ENCODE measurements at places on chromosomes 3 and 15.

DNA sequence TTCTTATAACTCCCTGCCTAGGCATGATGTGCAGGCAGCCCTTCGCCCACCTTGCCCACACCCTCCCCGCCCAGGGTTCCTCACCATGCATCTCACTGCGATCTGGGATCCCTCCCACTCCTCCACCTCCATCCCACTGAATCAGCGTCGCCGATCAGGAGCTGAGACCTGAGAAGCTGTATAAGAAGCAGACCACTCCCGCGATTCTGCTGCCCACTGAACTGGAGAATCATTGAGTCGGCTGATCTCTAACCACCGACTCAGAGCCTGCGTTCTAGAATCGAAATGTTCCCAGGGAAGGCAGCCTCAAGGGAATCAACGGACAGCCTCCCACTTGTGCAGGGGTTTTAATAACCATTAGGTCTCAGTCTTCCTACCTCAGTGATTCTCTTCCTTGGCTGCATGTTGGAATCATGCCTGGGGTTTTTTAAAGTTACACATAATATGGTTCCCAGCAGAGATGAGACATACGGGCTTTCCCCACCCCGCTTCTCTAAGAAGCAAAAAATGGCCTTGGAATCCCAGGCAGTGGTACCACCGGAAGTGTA is 60.2 kb downstream of the TMEM44 start:
- DNase-seq: no peak

- DNase-seq: no peak
Observed at GRCh38 chr15:90665288-90666134, 51.6 kb upstream of the BLM start.

GRCh38 chr3:7843441-7843840 is 658.2 kb upstream of the LMCD1 start:
- DNase-seq: no peak

DNA sequence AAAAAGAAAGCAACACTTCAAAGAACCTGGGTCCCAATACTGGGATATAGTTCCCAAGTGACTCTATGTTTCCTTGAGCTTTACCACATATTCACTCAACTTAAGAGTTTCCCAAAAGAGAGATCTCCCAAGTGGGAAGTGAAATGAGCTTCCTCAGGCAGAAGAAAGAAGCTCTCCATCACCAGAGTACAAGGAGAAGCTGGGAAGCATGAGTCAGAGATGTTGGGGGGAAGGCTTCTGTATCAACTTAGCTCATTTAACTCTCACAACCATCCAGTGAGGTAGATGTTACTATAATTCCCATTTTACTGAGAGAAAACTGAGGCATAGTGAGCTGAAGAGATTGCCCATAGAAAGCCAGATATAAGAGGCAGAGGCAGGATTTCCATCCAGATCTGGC is 47.0 kb upstream of the TRIM42 start:
- no peak for DNase-seq

DNA sequence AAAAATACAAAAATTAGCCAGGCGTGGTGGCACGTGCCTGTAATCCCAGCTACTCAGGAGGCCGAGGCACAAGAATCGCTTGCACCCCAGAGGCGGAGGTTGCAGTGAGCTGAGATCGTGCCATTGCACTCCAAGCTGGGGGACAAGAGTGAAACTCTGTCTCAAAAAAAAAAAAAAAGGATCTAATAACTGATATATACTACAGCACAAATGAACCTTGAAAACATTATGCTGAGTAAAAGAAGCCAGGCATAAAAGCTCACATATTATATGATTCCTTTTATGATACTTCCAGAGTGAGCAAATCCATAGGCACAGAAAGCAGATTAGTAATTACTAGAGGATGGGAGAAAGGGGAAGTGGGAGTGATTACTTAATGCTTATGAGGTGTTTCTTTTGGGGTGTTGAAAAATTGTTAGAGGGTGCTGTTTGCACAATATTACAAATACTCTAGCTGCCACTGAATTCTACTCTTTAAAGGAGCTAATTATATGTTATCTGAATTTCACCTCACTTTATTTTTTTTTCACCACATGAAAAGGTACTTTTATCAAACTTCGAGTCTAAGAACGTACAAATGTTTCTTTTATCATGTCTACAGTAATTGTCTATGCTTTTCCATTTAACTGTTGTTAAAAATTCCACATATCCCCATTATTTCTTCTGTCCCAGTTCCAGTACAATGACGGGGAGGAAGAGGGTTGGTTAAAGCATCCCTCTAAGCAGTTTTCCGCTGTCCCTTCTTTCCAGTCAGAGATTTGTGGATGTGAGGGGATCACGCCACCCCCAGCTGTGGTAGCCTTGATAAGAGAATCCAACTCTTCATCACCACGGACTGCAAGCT is 77.7 kb upstream of the FAM174B start:
- DNase-seq: no peak

DNA sequence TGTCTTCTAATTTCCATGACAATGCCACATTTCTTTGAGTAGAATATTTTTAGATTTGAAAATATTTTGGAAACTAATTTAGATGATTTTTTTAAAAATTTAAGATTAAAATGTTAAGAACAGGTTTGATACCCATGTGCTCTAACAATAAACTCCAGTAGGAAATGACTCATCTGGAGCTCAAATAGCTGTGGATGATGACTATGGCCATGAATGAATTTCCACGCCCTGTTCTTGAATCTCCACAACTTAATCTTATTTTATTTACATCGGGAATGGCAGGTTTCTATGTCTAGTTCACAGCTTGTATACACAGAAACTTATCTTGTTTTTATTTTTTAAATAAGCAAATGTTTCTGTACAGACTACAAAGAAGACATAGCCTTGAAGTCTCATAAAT is 726.8 kb downstream of the NAALADL2 start:
- no peak for DNase-seq

GRCh38 chr3:138898301-138898700 is 48.6 kb downstream of the FOXL2 start:
- no peak for DNase-seq

DNA sequence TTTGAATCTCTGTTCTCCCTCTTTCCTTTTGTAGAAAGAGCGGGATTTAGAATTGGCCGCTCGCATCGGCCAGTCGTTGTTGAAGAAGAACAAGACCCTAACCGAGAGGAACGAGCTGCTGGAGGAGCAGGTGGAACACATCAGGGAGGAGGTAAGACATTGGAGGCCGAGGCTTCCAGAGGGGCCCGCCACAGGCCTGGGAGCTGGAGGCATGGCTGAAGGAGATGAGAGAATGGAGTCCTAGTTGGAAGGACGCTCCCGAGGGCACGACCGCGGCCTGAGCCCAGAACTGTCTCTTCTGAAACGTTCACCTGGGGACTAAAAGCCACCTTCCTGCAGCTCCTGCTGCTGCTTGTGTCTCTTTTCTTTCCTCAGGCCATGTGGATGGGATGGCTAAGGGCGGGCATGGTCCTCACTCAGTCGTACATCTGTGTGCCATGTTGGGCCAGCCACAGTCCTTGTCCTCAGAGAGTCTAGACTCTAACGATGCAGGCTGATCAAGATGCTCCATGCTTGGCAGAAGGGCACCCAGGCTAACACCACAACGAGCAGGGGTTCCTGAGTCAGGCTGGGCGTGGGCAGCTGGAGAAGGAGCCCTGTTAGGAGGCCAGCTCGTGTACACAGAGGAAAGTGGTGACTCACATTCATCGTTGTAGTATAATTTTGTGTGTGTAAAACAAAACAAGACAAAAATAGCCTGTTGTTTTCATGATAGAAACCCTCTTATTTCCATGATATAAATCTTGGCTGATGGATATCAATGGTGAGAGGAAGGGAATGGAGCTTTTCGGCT is 81.1 kb downstream of the CCK start:
- DNase-seq: no peak

DNA sequence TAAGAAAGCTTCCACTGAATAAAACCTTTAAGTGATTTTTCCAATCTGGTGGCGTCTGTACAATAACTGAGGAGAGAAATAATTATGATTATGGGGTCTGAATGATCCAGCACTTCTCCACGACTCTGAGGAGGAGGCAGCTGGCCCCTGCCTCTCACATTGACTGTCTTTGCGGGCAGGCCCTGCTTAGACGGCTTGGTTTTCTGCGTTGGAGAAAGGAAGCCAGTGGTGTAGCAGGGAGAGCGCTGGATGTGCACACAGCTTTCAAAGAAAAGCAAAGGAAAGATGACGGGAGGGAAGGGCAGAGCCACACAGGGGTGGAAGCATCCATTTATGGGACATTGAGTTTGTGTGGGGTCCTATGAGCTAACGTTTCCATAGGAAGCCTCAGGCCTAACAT is 62.5 kb downstream of the MGLL start:
- no peak for DNase-seq

GRCh38 chr3:168124291-168124690 is 28.6 kb upstream of the GOLIM4 start:
- no peak for DNase-seq

DNA sequence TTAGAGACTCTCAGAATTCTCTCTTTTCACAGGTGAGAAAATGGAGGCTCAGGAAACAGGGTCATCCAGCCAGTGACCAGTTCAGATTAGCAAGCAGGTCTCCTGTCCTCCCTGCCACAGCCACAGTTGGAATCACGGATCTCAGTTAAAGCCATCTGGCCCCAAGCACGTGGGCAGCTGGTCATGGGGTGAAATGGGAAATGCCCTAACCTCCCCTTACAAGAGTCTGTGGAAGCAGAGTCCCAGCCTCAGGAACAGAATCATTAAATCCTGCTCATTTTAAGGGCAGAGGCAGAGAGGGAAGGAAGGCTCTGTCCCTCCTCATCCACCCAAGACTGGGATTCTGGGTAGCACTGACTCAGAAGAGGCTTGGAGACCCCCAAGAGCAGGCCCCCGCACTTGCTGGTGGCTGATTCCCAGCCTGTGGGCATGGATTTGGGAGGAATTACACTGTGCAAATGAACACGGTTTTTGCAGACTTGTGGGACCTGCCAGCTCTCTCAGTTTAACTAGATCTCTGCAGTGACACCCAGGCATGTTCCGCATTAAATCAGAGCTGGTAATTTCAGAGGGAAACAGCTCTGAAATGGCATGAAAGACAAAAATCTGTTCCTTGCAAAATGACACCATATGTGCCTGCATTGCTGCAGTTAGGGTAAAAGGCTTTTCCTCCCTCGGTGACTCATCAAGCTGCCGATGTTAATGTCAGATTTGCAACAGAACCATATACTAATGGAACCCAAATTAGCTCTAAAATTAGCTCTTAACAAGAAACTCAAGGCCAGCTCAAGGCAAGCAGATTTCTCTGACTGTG is 89.0 kb downstream of the BDH1 start:
- no peak for DNase-seq

- DNase-seq: no peak
Observed at GRCh38 chr3:172130717-172131050, 91.3 kb downstream of the FNDC3B start.

GRCh38 chr3:101676765-101677435 is at the start of gene ZBTB11:
Gene ZBTB11, minus strand, starts transcription at chr3:101677132. Its CDS starts 218 bp downstream, at chr3:101676914.
- DNase-seq: no peak

DNA sequence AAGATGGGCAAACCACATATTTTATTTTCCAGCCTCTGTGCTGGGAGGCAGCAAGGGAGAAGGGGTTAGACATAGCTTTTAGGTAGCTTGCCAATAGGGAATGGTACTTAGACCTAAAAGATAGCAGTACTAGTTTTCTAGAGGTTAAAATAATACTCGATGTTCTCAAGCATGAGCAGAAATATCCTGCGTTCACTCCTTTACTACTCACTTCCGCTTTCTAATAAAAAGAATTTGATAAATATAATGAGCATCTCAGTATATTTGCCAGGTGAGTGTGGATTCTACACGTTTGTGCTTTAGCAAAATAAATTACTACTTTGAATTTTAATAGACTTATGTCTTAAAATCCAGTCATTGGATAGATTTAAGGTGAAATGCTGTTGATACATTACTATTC is 39.4 kb upstream of the CD47 start:
- DNase-seq: no peak

DNA sequence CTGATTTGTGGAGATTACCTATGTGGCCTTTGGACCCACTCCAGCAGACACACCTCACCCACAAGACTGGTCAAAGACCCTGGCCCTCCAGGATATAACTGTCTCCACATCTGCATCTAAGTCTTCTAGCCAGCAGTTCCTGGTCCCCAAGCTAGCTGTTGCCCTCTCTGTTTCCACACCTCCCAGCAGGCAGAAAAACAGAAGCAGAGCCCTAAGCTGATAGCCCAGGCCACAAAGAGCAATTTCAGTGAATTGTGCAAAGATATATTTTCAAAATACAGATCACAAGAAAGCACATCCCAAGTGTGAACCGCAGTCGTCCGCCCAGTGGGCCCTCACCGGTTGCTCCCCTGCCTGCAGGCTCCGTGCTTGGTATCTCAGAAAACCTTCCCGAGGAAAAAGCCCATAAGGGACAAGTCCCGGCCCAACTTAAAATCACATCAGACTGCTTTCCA is 2.6 kb downstream of the TNIK start:
- DNase-seq: no peak

- no peak for DNase-seq
Observed at GRCh38 chr3:126014252-126014651, 45.3 kb downstream of the ROPN1B start.

GRCh38 chr3:114308830-114309229 is 15.0 kb downstream of the TIGIT start:
- DNase-seq: no peak

DNA sequence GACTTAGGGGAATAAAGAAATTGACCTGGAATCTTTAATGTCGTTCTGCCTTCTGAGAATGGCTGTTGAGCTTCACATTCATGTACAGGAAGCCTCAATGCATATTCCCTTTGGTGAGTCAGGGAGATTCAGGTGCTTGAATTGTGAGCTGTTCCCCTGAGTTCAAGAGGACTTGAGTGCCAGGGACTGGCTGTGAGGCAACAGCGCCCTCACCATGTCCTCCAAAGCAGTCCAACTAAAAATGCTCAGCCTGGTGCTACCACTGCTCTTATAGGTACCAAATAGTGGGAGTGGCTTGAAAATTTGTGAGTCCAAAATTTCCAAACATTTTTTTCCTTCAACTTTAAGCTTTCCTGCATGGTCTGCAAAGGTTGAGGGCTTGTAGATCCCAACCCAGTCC is 54.1 kb downstream of the LEO1 start:
- no peak for DNase-seq

GRCh38 chr3:48465237-48465530 is 18.6 kb downstream of the ATRIP start:
- no peak for DNase-seq

GRCh38 chr3:28151608-28152228 is 89.7 kb upstream of the CMC1 start:
- no peak for DNase-seq

DNA sequence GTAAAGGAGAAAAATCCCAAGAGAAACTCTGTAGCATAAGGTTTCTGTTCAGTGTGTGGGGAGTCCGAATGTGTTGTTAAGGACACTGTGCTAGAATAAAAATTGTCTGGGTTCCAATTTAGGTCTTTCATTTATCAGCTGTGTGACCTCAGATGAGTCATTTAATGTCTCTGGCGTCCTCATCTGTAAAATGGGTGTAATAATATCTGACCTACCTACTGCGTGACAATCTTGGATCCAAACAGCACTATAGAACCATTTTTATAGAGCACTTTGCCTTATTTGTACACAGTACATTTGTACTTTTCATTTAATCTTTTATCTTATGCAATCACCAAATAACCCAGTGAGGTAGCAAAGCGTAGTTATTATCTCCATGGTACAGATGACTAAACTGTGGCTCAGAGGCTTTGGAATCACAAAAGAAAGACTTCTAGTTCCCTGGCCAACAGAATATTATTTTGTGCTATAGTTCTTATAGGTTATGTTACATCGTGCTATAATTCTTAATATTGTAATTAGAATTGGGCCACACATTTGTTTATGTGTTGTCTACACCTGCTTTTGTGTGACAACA is 46.6 kb upstream of the TNIK start:
- DNase-seq: no peak

Data from GOT3 (cell line).